ENCODE measurements at places on chromosomes 4 and X. TPM values are rescaled to one million over a fixed set of nuclear protein-coding genes. Genes with fewer than 3 reads are reported as not detected.

Gene SPANXN3
- not detected for total RNA-seq

GRCh38 chr4:104490096-104490769, 4.5 kb downstream of the CXXC4 start:
- DNase-seq = peak; percentile 5

GRCh38 chr4:105196523-105197145, 50.0 kb downstream of the TET2 start:
- DNase-seq = no peak

DNA sequence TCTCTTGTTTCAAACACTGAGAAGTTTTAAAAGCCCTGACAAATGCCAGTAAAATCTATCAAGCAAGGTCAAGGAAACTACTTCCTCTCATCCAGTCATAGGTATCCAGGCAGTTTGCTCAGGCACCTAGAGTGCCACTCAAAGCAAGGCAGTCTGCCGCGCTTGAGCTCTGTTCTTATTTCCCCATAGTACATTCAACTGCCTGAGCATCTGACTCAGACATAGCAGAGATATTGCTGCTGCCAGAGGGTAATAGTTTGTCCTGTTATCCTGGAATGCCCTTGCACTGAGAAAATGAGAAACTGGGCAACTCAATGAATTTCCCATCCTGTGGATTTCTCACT, 16.1 kb upstream of the ATP8A1 start:
- DNase-seq = no peak

GRCh38 chrX:128460835-128461234, 408.6 kb upstream of the ACTRT1 start:
- DNase-seq = no peak

Gene P2RY4
- total RNA-seq = 0.46 TPM

Gene PABPC4L
- not detected for total RNA-seq

GRCh38 chr4:8852118-8852704, 19.4 kb downstream of the HMX1 start:
- DNase-seq = no peak

DNA sequence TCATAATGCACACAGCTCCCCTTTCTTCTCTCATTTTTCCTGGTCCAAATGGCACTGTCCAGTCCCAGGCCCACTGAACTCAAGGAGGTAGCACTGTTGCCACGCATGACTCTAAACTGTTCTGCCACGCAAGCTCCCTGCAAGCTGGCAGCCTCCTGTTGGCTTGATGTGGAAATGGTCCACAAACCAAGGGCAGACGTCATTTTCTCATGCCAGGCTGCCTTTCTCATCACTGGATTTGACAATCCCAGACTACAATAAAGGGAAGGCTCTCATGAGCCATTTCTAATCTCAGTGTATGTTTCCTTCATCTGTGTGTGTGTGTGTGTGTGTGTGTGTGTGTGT, 22.4 kb downstream of the OTOP1 start:
- DNase-seq = no peak

DNA sequence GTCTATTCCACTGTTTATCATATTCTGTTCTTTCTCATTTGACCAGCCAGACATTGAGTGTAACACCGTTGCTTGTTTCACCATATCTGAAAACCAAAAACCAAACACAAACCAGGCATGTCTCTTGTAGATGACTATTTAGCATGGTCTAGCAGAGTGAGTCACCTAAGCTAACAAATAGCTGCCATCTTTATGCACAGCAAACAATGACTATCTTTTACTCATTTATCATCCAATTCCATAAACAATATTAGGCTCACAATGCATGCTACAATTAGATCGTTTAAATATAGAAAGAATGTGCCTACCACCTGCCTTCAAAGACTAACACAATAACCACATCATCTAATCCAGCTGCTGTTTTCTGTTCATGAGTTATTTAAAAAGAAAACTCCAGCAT, 495.4 kb downstream of the PCDH19 start:
- DNase-seq = no peak

Gene TBC1D8B
- 0.40 TPM for total RNA-seq

- DNase-seq = no peak
Observed at GRCh38 chr4:10160281-10160856, 43.8 kb upstream of the WDR1 start.

DNA sequence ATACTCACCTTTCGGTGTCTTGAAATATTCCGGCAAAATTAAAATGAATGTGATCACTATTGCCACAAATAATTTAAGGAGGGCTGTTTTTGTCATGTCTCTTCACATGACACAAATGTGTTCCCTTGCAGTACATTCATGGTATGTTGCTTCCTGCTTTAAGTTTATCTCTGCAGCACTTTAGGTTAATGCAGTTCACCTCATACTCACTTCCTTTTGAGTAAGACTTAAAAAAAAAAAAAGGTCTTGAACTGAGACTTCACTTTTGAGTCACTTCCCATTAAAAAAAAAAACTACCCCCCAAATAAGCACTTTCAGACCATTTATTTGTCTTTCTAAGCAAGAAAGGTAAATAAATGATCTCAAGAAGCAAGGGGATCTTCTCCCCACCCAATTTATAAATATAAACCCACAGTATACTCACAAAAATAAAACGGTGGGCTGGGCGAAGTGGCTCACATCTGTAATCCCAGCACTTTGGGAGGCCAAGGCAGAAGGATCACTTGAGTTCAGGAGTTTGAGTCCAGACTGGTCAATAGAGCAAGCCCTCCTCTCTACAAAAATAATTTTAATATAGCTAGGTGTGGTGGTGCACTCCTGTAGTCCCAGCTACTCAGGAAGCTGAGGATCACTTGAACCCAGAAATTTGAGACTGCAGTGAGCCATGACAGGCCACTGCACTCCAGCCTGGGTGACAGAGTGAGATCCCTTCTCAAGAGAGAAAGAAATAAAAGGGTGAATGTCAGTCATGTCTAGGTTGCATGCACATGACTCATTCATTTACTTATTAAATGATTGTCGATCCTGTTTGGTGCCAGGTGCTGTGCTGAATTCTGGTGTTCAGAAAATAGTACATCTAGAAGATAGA, at the start of gene TMEM156:
Gene TMEM156, minus strand, starts transcription at position 192 of the 868 bp plus-strand sequence. Its CDS starts 96 bp downstream, at position 96.
- DNase-seq = no peak

Gene LEF1
- 482 TPM for total RNA-seq

DNA sequence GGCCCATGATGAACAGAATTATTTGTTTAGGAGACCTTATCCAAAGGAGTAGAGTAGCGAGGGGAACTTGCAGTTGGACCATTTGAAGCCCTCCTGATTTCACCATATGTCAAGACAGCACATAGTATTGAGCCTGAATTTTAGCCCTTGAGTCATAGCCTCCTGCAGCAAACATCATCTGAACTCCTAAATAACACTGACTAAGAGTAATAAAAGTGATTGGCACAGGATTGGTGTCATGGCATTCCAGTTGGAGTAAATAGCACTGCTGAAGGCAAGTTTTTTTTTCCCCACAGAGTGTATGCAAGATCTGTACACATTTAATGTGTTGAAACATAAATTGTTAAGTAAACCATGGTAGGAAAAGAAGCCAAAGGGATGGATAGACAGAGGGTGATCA, 89.0 kb downstream of the COMMD8 start:
- DNase-seq = no peak

- DNase-seq = no peak
Observed at GRCh38 chrX:88883200-88883599, 136.2 kb downstream of the CPXCR1 start.

GRCh38 chr4:110907801-110908313, 285.0 kb upstream of the PITX2 start:
- DNase-seq = no peak

GRCh38 chr4:163495900-163496299, 1.4 kb downstream of the TMA16 start:
- DNase-seq = no peak

Gene MGAT4D
- not detected for total RNA-seq

Gene DMP1
- not detected for total RNA-seq

GRCh38 chr4:83115000-83115399, 471 bp upstream of the PLAC8 start:
- no peak for DNase-seq

Gene SMARCA5
- total RNA-seq = 45.3 TPM

Gene KLHL13
- total RNA-seq = 1.4 TPM

- no peak for DNase-seq
Observed at GRCh38 chr4:170391066-170391740, 301.4 kb upstream of the AADAT start.

GRCh38 chr4:24108567-24108966, 218.7 kb upstream of the PPARGC1A start:
- DNase-seq = no peak

- DNase-seq = peak; percentile 73
Observed at GRCh38 chr4:186204103-186204559, 12.8 kb downstream of the CYP4V2 start.

GRCh38 chr4:55578341-55579010, 13.6 kb downstream of the PDCL2 start:
- no peak for DNase-seq

- no peak for DNase-seq
Observed at GRCh38 chr4:8853249-8853648, 18.4 kb downstream of the HMX1 start.

DNA sequence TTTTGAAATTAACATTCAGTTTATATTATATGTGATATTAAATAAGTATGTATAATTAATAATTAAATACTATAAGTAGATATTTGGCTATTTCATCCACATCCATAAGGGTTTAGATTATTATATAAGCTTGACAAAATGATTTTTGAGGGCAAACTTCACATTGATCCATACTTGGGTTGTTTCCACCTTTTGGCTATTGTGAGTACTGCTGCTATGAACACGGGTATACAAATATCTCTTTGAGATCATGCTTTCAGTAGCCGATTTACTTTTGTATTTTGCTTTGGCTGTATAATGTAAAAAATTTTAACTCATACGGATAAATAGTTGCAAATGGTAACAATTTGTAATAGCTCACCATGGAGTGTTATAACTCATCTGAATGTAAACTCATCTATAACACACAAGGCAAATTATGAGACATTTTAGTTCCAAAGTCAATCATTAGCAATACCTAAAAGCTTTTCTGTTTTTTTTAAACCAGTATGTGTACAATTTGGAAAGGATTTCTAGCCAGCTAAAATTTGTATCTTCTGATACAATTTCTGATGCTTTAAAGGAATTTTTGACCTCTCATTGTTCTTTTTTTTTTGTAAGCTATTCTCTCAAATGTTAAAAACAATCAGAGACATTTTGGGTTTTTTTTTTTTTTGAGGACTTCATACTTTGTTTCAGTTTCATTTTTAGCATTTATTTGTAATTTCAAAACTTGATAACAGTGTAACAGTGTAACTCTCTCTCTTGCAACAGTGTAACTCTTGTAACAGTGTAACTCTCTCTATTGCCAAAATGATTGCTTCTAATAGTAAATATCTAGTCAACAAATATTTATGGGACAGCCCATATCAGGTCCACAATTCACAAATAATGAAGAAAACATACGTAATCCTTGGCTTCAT, 51.8 kb upstream of the ARX start:
- no peak for DNase-seq

- no peak for DNase-seq
Observed at GRCh38 chr4:158176776-158177175, 4.0 kb upstream of the GASK1B start.

DNA sequence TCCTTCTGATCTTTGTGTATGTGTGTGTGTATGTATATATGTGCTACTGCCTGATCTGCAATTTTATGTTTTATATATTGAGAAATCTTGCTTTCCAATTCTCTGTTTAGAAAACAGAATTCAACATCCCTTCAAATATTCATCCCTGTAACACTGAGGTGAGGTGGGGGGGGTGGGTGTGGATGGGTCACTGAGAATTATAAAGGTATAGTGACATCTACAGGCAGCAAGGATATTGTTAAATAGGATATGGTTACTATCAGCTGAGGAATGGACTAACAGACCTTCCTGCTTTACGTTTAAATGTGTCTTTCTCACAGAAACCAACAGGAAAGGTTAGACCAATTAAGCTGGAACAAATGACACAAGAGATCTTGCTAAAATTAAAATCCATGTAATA, 19.0 kb upstream of the MAGEB2 start:
- no peak for DNase-seq

DNA sequence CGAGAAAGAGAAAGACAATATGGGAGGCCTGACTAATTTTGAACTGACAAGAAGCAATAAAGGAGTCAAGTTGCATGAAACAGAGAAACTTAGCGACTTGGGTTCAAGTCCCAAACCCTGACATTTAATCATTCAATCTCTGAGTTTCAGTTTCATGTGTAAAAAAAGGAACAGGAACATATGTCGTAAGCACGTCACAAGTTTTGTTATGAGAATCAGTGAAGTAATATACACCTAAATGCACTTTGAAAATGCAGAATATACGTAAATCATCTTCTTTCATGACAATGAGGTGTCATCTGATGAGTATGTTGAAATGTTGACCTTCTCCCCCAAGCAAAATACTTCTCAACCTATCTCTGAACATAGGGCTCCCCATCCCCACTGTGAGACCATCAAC, 10.4 kb downstream of the ACOT9 start:
- no peak for DNase-seq

DNA sequence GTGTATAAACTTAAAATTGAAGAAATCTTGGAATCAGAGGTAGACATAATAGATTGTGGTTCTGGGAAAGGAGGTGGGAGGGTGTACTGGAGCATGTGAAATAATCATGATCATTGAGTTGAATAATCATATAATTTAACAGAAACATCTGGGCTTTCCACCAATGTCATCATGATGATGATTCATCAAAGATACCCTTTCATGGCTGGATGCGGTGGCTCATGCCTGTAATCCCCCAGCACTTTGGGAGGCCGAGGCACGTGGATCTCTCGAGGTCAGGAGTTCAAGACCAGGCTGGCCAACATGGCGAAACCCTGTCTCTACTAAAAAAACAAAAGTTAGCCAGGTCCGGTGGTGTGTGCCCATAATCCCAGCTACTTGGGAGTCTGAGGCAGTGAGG, 6.7 kb upstream of the RUFY3 start:
- no peak for DNase-seq

DNA sequence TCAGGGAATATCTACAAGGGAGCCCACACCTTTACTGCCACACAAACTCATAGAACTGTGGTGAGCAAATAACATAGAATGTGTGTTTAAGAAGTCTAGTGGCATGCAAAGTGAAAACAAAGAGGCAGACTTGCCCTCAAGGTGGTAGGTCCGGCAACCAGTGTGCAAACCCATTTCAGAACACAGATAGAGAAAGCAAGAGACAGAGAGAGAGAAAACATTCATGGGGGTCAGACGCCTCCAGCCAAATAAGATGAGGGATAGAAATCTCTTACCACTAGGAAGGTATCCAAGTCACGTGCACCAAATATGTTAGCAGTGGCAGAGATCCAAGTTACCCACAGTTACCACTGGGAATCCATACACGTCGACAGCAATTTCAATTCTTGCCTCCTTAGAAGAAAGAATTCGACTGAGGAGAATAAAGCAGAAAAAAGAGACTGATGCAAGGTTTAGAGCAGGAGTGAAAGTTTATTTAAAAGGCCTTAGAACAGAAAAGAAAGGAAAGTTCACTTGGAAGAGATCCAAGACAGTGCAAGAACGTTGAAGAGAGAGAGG, 252.8 kb downstream of the NAP1L3 start:
- no peak for DNase-seq

- DNase-seq = peak; percentile 45
Observed at GRCh38 chrX:53421772-53422085, 725 bp downstream of the SMC1A start.

Gene SLC2A9
- total RNA-seq = 5.2 TPM

All from T-cell (primary cell).